ENCODE measurements at places on chromosomes 4 and X.

DNA sequence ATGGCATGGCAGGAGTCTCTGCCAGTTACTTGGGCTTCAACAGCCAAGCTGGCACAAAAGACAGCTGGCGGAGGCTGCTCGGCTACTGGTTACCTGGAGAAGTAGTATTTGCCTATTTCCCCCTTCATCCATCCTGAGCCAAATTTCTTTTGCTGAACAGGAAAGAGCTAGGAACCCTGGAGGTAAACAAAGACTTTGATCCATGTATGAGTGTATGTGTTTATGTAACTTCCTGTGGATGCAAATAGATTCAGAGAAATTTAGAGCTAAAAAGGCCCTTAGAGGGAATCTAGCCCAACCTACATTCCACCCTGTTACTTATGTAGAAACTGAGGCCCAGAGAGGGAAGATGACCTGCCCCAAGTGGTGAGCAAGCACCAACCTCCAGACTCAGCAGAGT, 11.2 kb downstream of the AWAT2 start:
- no peak for DNase-seq

DNA sequence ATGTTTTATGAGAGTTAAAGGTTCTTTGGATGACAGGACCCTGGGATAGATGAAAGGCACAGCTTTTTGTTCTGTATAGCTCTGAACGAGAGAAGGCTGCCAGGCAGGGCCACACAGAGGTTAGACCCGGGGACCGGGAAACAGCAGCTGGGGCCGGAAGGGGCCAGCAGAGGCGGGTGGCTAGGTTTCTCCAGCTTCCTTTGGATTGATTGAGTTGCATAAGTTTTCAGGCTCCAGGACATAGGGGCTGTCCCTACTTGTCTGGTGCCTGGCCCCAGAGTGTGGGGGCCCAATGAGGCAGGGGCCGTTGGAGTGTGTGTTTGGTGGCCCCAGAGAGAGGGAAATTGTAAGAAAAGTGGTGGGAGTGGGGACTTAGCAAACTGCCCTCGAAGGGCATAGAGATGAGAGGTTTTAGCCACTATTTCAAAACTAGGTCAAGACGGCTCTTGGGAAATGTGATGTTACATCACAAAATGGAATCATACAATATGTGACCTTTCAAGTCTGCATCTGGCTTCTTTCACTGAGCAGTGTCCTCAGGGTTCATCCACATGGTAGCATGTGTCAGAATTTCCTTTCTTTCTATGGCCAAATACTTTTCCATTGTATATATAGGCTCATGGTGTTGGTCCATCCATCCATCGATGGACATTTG, 3.7 kb downstream of the ZFP92 start:
- DNase-seq, result no peak

GRCh38 chr4:167581449-167581965, 347.2 kb upstream of the SPOCK3 start:
- DNase-seq, result no peak

DNA sequence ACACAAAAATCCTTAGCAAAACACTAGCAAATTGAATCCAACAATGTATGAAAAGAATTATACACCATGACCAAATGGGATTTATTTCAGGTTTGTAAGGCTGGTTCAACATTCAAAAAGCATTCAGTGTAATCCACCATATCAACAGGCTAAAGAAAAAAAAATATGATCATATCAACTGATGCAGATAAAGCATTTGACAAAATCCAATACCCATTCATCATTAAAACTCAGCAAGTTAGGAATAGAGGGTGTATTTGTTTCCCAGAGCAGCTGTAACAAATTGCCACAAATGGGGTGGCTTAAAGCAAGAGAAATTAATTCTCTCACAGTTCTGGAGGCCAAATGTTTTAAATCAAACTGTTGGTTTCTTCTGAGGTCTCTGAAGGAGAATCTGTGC, 10.7 kb downstream of the VSIG1 start:
- DNase-seq, result no peak

GRCh38 chr4:8939840-8940742, 68.5 kb upstream of the HMX1 start:
- DNase-seq, result no peak

- no peak for DNase-seq
Observed at GRCh38 chr4:119726505-119726904, 97.9 kb upstream of the PDE5A start.

DNA sequence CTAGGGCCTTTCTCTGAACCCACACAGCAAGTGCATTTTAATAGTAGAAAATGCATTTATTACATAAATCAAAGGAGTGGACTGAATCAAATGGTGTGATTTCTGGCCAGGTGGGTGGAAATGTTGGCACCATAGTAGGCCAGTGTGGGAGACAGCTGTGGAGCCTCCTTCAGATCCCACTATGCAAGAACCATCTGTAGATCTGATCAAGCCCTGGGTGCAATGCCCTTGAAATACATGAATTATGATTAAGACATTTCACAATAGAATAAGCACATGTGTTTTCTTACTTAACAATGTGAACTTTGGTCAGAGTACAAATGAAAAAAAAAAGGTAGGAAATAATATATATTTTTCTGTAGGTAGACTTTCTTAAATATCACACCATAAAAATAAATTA, 204.3 kb downstream of the PCDH7 start:
- DNase-seq, result no peak

- no peak for DNase-seq
Observed at GRCh38 chr4:139910106-139910505, 243.9 kb downstream of the MAML3 start.

GRCh38 chr4:87122252-87122651, 98.2 kb downstream of the KLHL8 start:
- no peak for DNase-seq

- DNase-seq, result no peak
Observed at GRCh38 chrX:136200466-136200865, 50.7 kb downstream of the MAP7D3 start.

DNA sequence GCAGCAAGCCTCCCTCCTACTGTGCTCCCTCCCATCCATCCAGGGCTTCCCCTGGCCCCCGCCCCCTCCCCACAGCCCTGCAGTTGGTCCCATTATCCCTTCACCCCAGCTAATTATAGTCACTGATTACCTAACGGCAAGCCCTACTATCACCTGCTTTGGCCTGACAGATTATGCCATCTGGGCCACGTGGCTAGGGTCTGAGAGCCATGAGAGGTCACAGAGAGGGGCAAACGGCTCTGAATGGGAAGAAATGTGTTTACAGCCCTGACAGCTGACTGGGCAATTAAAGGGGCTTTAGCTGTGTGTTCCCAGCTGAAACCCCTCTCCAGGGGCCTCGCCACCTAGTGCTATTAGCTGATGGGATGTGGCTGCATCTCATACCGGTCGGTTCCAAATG, 134.4 kb upstream of the CPEB2 start:
- no peak for DNase-seq

DNA sequence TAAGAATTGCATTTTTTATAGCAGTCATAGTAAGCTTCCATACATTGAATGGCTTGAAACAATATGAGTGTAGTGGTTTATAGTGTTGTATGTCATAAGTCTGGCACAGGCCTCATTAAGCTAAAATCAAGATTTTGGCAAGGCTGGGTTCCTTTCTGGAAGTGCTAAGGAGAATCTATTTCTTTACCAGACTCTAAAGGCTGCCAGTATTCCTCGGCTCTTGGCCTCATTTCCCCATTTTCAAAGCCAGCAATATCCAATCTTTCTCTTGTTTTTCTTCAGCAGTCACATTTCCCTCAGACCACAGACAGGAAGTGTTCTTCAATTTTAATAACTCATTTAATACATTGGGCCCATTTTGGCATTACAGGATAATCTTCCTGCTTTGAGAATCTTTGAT, 1155.5 kb upstream of the PABPC4L start:
- no peak for DNase-seq

DNA sequence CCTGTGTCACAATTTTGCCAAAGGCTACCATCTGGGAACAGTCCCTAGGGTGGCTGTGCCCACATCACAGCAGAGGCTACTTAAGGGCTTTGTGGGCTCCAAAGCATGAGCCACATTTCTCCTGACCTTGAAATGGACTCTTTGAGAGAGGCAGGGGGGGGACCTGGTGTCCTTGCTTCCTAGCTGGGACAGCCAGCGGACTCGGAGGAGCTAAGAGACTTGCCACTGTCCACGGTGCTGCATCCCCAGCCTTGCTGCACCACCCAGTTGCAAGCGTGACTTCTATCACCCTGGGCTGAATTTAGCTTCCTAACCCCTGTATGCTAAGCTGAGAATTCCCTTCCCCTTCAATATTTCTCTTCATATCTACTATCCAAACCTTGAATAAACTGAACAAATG, 99.0 kb downstream of the PHKA2 start:
- no peak for DNase-seq

DNA sequence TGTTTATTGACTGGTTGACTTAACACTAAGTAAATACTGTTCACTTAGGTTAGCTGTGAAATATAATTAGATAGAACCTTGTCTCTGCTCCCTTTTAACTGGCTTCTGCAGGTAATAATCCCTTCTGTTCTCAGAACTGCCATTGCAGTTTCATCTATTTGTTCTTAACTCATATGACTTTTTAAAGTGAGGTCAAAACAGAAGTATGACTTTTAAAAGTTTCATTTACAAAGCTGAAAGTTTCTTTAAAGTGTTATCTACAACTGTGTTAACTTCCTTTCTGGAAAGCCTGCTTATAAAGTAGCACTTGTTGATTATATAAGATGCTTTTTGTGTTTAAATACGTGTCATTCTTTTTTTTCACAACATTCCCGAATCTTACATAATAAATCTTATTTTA, 127.4 kb downstream of the TET2 start:
- no peak for DNase-seq

- DNase-seq, result no peak
Observed at GRCh38 chr4:98987720-98988119, 7.8 kb upstream of the METAP1 start.

GRCh38 chr4:171622729-171623128, 190.5 kb upstream of the GALNTL6 start:
- DNase-seq, result no peak

DNA sequence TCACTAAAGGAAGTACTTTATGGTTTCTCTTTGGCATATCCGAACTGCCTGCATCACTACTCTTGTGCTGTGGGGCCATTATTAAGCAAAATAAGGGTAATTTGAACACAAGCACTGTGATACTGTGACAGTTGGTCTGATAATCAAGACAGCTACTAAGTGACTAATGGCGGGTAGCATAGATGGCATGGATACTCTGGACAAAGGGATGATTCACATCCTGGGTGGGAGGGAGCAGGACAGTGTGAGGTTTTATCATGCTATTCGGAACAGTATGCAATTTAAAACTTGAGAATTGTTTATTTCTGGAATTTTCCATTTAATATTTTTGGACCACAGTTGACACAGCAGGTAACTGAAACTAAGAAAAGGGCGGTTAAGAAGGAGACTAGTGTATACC, 52.6 kb upstream of the CITED1 start:
- DNase-seq, result no peak

DNA sequence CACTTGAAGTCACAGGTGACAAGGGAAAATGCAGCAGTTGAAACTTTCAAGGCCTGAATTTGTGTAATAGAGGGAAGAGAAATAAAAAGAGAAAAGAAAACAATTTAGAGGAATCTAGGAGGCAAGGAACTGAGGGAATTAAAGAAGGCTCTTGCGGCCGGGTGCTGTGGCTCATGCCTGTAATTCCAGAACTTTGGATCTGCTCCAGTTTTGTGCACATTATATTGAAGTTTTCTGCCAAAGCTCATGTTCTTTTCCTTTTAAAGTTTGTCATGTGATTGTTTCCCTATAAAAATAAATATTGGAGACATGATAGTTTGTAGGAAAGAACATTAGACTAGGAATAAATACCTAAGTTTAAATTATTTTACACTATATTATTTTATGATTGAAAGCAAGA, 433.9 kb upstream of the CPEB2 start:
- DNase-seq, result no peak

- no peak for DNase-seq
Observed at GRCh38 chrX:123489011-123489410, 243.8 kb downstream of the THOC2 start.

DNA sequence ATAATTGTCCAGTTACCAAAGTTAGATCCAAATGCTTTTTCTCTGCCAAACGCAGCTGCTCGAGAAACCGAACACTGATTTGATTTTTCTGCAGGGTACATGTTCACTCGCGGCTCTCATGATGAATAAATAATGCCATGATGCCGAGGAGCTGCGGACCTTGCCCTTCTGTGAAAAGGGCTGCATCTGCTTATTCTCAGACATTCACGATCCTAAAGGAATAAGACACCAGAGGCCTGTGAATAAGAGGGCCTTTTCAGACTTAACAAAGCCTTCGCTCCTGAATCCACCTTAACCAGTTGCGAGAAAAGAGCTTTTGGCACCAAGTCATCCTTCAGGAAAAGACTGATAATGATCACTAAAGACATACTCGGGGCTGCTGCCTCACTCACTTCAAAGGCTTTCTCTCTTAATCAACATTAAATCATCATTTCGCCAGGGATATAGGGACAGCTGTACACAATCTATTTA, 147.5 kb downstream of the FBXO8 start:
- no peak for DNase-seq

DNA sequence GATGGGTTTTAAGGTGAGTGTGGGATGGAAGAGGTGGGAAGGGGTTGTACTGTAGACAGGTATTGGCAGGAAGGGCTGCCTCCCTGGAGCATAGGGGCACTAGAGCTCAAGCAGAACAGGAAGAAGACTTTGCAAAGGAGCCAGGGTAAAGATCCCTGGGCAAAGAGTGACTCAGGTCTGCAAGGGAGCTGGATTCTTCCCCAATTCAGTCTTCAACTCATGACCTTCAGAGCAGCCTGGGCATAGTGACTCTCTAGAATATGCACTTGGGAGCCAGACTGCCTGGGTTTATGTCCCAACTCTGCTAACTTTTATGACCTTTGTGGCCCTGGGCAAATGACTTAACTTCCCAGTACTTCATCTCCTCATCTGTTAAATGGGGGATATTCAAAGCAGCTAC, 4.0 kb downstream of the LONRF3 start:
- DNase-seq, result no peak

- DNase-seq, result no peak
Observed at GRCh38 chr4:89215736-89216135, 91.9 kb downstream of the GPRIN3 start.
